ENCODE measurements at places on chromosomes 11 and 22. TPM values are rescaled to one million over a fixed set of nuclear protein-coding genes. Genes with fewer than 3 reads are reported as not detected.

CLP1 gene
- 14.4 TPM for polyA plus RNA-seq

MRGPRX4 gene
- polyA plus RNA-seq: not detected

DGCR6 gene
- 2.2 TPM for polyA plus RNA-seq

CHRM1 gene
- polyA plus RNA-seq: 0.44 TPM

GRK3 gene
- 6.4 TPM for polyA plus RNA-seq

APOA4 gene
- not detected for polyA plus RNA-seq

RTN4R gene
- 10.6 TPM for polyA plus RNA-seq

TRIM29 gene
- polyA plus RNA-seq: not detected

E2F8 gene
- polyA plus RNA-seq: 8.3 TPM

GRCh38 chr11:44191322-44192016, 96.0 kb downstream of the EXT2 start:
- no peaks in the 10 kb centered on the region for H3K27me3 ChIP-seq
- H3K36me3 ChIP-seq: peaks cover 4% of the 10 kb centered on the region
- H3K4me1 ChIP-seq: peaks cover 18% of the 10 kb centered on the region
- no peak overlapping the region for H3K27ac ChIP-seq
- no peak for DNase-seq

GRCh38 chr11:76771446-76772099, 11.6 kb upstream of the TSKU start:
- no peak for DNase-seq
- peaks cover 33% of the 10 kb centered on the region for H3K4me1 ChIP-seq
- no peak overlapping the region for H3K4me3 ChIP-seq
- H3K36me3 ChIP-seq: peaks cover 8% of the 10 kb centered on the region

DNA sequence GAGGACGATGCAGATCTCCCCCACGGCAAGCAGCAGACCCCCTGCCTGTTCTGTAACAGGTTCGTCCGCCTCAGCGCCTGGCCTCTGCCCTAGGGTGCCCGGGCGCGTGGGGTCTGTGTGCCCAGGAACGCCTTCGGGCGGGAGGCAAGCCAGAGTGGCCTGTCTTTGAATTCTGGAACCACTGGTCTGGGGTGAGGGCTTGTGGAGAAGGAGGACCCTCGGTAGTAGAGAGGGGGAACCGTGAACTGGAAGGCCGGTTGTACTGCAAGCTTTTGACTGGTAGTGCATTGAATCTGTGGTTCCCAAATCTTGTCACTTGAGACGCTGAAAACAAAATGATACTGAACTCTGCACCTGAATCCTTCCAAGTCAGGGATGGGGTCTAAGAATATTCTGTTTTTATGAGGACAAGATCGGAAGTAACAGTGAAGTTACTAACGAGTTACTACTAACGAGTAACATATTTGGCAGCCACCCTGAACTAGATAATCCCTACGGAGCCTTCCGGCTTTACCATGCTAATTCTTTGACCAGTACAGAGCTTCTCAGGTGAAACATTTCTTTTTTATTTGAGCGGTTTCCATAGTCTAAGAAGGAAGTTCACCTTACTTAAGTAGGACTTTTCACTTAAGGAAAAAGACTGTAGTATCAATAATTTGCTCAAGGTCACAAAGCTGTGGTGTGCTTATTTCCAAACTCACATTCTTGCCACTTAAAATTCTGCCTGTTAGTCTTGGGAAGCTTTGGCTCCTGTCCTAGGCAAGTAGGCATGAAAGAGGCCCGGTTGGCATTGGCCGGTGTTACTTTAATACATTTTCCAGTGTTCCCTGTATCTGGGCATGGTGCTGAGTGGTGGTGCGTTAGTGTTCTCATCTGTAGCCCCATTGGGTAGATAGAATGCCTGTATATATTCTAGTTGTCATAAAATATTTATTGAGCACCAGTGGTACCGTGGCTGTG, 860 bp downstream of the PRMT3 start:
- peak overlapping the region; percentile 80 for H3K27ac ChIP-seq
- no peaks in the 10 kb centered on the region for H3K27me3 ChIP-seq
- peak overlapping the region; percentile 94 for H3K4me3 ChIP-seq
- DNase-seq: no peak
- no peaks in the 10 kb centered on the region for H3K36me3 ChIP-seq
- H3K4me1 ChIP-seq: peaks cover 7% of the 10 kb centered on the region

DNA sequence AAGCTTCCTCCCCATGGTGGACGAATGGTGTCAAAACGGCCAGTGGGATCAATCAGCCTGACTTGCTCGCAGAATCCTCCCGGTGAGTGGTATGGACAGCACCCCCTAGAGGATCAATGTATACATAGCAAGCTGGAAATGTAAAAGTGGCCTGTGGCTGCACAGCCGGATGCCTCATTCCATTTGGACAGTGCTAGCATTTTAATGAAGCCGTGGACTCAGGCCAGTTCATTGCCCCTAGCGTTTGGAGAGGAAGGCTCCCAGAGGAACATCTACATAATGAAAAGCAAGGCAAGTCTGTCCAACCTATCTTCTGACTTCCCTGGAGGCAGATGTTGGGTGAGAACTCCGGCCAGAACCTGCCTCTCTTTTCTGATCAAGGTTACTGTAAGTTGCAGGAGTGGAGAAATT, 942.3 kb downstream of the NTM start:
- no peaks in the 10 kb centered on the region for H3K27me3 ChIP-seq
- DNase-seq: peak; percentile 83
- H3K27ac ChIP-seq: no peak overlapping the region
- no peaks in the 10 kb centered on the region for H3K36me3 ChIP-seq

DNA sequence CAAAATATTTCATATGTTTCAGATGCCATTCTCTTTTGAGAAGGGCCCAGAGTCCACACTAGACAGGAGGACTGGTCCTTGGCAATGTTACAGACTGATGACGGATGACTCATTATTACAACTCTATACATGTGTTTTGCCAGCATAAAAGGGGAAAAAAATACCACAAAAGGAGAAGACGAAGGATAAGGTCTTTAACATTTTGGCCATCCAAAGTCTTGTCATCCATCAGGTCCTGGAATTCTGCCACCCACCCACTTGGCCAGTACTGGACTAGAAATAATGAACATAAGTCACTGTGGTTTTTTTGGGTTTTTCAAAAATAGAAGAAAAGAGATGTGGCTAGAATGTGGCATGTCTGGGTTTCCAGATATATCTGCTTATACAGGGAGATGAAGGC, 57.7 kb upstream of the BDNF start:
- H3K27me3 ChIP-seq: no peaks in the 10 kb centered on the region
- H3K4me3 ChIP-seq: no peak overlapping the region
- no peak overlapping the region for H3K27ac ChIP-seq
- DNase-seq: no peak

DNA sequence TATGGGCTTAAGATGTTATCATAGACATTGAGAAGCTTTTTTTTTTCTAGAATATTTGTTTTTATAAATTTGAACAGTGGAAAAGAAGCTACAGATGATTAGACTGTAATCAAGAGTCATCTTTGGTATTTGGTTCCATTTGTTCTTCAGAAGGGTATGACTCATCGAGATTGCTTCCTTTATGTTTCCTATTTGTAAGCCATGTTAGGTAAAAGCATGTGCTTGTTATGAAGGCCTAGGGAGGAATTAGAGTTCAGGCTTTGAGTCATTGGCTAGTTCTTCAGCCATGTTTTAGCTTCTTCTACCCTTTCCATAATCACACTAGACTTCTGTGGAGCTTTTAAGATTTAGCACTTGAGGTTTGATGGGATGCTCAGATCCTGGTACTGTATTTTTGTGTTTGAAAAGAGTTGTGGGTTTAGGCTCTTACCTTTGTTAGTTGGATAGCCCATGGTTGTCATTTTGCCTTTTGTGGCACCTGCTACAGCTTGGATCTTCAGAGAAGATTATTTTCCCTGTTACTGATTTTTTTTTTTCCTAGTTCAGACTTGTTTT, 44.3 kb downstream of the POLD3 start:
- no peak overlapping the region for H3K4me3 ChIP-seq
- peaks cover 3% of the 10 kb centered on the region for H3K36me3 ChIP-seq
- DNase-seq: no peak

- no peak for DNase-seq
- no peak overlapping the region for H3K27ac ChIP-seq
- no peaks in the 10 kb centered on the region for H3K36me3 ChIP-seq
- H3K4me1 ChIP-seq: no peaks in the 10 kb centered on the region
- H3K27me3 ChIP-seq: no peaks in the 10 kb centered on the region
Observed at GRCh38 chr11:21625982-21626381, 566.9 kb upstream of the ANO5 start.

DNA sequence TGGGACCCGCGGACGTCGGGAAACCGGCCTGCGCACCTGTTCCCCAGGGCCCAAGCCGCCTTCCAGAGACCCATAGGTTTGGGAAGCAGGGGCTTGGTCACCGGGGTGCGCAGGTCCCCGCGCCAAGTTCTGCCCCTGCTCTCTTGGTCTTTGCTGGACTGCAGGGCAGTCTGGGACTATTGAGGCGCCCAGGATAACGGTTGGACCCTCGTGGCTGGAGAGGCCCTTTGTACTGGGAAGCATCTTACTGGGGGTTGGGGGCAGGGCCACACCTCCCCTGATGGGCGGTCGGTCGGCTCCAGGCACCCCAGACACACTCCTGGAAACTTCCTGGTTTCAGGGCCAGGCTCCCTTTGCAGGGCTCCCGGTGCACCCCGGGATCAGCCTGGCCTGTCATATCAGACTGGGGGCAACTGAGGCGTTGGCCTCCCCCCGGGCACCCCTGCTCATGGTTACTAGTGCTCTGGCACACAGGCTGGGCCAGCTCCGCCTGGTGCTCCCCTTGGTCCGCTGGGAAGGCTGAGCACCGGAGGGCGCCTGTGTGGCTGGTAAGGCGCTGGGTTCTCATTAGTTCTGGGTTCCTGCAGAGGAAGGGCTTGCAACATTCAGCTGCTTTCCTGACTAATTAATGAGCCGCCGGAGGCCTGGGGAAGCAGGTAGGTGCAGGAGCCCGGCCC, 1250.5 kb downstream of the BRD1 start:
- H3K27me3 ChIP-seq: peaks cover 14% of the 10 kb centered on the region
- 0 out of 2 replicates have a peak overlapping the region, but pooled peaks have one; percentile 41 for H3K4me3 ChIP-seq
- no peaks in the 10 kb centered on the region for H3K36me3 ChIP-seq
- H3K4me1 ChIP-seq: no peaks in the 10 kb centered on the region

DNA sequence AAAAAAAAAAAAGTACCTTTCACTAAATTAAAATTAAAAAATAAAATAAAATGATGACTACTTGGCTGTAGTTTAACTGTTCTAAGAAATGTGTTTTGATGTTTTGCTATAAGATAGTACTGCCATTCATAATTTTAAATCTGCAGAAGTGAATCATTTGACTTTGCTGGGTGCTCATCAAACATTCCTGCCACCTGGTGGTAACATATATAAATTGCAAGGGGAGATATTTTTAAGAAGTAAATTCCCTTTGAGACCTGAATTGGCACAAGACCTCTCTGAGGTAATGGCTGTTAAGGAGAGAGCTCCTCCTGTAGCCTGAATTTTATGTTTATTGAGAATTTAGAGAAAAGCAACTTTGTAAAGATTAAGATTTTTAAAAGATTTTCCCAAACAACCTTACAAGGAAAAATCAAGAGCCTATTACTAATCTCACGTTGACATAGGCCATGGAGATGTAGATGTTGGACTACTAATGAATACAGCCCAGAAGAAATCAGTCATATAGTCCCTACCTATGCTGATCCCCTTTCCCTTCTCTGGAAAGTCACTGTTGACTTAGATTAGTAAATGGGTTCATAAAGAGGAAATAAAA, 11.9 kb upstream of the NARS2 start:
- H3K4me1 ChIP-seq: no peaks in the 10 kb centered on the region
- H3K27me3 ChIP-seq: no peaks in the 10 kb centered on the region
- no peaks in the 10 kb centered on the region for H3K36me3 ChIP-seq
- no peak overlapping the region for H3K27ac ChIP-seq

GRCh38 chr11:103274025-103274424, 164.8 kb downstream of the DYNC2H1 start:
- no peak overlapping the region for H3K27ac ChIP-seq
- H3K4me1 ChIP-seq: no peaks in the 10 kb centered on the region
- DNase-seq: no peak
- no peaks in the 10 kb centered on the region for H3K27me3 ChIP-seq

GRCh38 chr11:79152511-79152910, 288.3 kb downstream of the TENM4 start:
- no peaks in the 10 kb centered on the region for H3K36me3 ChIP-seq
- H3K27ac ChIP-seq: no peak overlapping the region
- H3K4me1 ChIP-seq: no peaks in the 10 kb centered on the region
- no peak for DNase-seq
- no peak overlapping the region for H3K4me3 ChIP-seq

DNA sequence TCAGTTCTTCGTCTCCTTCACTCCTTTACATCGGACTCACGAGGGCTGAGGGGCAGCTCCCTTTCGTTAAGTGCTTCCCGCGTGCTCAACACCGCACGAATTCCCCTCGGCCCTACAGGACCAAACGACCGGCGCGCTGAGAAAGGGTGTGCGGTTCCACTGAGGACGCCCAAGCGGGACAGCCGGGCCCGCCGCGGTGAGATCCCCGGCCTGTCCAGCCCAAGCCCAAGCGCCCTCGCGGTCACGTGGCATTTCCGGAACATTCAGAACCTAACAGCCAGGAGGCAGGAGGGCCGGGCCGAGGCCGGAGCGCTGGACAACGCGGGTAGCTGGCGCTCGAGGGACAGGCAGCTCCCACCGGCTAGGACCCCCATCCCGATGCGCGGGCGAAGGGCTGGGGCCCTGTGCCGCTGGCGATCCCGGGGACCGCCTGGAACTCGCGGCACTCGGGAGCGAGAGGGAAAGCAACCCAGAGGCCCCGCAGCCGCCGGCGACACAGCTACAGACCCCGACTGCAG, 737 bp upstream of the STIP1 start:
- peaks cover 18% of the 10 kb centered on the region for H3K4me1 ChIP-seq
- H3K36me3 ChIP-seq: peaks cover 12% of the 10 kb centered on the region
- no peaks in the 10 kb centered on the region for H3K27me3 ChIP-seq
- peak overlapping the region; percentile 95 for H3K27ac ChIP-seq
- H3K4me3 ChIP-seq: peak overlapping the region; percentile 78
- DNase-seq: peak; percentile 85

DNA sequence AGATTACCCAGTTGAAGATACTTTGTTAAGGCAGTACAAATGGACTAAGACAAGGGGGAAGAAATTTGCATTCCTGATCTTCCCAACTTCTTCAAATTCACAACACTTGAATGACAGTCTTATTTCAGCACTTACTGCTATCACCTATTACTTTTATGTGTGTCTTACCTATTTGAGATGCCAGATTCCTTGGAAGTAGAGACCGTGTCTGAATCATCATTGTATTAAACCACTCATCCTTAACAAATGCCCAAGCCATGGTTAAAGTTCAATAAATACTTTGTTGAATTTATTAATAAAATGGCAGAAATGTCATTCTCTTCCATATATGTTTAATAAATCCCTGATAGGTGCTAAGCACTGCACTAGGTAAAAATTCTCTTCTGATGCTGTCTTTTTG, 18.3 kb downstream of the SC5D start:
- no peaks in the 10 kb centered on the region for H3K27me3 ChIP-seq
- no peak overlapping the region for H3K27ac ChIP-seq
- H3K36me3 ChIP-seq: peaks cover 20% of the 10 kb centered on the region

GRCh38 chr11:10518123-10518522, 22.9 kb downstream of the RNF141 start:
- no peak for DNase-seq
- H3K27ac ChIP-seq: no peak overlapping the region
- H3K4me1 ChIP-seq: no peaks in the 10 kb centered on the region
- no peak overlapping the region for H3K4me3 ChIP-seq
- no peaks in the 10 kb centered on the region for H3K36me3 ChIP-seq
